Activated gamma-delta T cell treated with anti-CD3 and anti-CD28 coated beads, Interleukin-2, amount 50 U/mL, for 16 hours (primary cell): ENCODE measurements at places on chromosomes 5 and 9.

DNA sequence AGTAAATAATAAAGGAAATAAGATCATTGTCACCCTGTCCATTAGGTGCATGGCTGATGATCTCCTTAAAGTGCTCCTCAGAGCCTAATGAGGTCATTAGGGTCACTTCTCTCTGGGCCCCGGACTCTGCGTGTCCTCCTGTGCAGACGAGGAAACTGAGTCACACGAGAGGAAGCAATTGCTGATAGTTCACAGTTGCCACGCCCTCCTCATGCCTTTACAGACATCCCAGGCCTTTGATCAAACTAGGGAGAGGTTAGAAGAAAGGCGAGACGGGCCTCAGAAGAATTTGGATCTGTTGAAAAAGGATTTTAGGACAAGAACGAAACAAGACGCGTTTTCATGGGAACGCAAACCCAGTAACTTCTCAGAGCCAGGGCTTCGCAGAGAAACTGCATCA lies 32.0 kb upstream of the MSX2 start:
- DNase-seq: no peak

- no peak for DNase-seq
These were observed 38.9 kb upstream of the HMGCS1 start for GRCh38 chr5:43352131-43352530.

- no peak for DNase-seq
These were observed 117.0 kb downstream of the SSBP2 start for GRCh38 chr5:81633891-81634290.

DNA sequence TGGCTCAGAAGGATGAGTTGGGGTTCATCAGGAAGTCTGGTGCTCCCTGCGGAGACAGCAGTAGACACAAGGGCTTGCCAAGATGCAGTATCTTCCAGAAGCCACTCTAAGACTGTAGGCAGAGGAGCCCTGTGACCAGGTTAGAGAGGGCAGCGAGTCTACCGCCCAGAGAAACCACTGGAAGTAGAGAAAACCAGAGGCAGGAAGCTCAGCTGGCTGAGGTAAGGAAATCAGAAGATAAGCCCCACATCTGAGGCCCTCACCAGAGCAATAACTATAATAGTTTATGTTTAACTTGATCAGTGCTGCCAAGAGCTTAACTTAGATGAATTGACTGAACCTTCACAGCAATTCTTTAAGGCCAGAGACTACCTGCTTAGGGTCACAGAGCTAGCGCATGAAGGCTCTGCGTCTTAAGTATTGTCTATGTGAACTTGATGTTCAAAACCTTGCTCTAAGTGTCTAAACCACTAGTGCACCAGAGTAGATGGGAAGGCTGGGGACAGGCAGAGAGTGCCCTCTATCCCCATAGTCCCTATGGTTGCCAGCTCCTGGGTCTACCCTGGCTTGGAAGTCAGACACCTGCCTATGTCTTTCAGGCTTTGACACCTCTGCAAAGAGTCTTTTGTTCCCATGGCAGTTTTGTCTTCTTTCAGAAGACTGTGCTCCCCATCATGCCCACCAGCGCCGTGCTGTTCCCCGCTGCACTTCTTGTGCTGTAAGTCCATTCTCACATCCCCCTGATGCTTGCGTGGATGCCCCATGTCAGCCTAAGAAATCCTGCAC lies 228.2 kb upstream of the KLF4 start:
- no peak for DNase-seq

- no peak for DNase-seq
These were observed 587.8 kb downstream of the PSAT1 start for GRCh38 chr9:78884611-78885150.

GRCh38 chr5:106637275-106637674 lies 1033.5 kb downstream of the EFNA5 start:
- no peak for DNase-seq

DNA sequence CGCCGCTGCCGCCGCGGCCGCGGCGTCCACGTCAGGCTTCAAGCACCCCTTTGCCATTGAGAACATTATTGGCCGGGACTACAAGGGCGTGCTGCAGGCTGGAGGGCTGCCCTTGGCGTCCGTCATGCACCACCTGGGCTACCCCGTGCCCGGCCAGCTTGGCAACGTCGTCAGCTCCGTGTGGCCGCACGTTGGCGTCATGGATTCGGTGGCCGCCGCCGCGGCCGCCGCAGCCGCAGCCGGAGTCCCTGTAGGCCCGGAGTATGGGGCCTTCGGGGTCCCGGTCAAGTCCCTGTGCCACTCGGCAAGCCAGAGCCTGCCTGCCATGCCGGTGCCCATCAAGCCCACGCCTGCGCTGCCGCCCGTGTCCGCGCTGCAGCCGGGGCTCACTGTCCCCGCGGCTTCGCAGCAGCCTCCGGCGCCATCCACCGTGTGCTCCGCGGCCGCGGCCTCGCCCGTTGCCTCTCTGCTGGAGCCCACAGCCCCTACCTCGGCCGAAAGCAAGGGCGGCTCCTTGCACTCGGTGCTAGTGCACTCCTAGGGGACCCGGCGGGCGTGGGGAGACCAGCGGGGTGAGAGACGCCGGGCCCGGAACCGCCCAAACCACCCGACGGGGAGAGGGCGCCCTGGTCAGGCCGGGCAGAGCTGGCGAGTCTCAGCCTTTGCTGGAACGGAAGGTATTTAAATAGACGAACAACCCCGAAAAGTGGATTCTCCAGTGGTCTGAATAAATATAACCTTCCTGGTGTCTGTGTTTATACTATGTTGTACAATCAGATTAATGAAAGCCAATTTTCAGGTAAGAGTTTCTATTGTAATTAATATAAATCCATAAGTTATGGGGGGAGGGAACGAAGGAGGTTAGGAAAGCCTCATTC lies 1.2 kb downstream of the FOXB2 start:
- DNase-seq: no peak

- no peak for DNase-seq
These were observed 16.1 kb upstream of the FKTN start for GRCh38 chr9:105541838-105542237.

DNA sequence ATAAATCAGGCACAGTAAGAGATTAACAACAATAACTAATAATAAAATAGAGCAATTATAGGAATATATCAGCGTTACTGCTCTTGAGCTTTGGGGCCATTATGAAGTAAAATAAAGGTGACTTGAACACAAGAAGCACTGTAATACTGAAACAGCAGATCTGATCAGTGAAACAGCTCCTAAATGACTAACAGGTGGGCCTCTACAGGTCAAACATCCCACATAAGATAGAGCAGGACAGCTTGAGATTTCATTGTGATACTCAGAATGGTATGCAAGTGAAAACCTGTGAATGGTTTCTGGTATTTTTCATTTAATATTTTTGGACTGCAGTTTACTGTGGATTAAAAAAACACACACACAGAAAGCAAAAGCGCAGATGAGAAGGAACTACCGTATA lies 24.0 kb upstream of the MAP3K1 start:
- no peak for DNase-seq

- no peak for DNase-seq
These were observed 17.8 kb upstream of the B4GALT1 start for GRCh38 chr9:33184963-33185362.

DNA sequence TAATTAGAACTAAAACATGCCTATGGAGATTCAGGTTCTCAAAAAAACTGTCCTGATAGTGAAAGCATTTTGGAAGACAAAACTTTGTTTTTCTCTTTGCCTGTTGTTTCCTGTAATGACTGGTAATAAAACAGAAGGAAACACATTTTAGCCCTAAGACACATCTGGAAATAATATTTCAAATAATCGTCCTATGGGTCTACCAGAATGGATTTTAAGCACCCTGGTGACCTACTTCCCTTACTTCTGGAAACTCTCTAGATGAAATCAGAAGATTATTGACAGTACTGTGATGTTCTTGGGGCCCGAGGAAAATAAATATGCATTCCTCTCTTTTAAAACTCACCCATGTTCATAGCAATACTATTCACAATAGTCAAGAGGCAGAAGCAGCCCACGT lies 110.1 kb upstream of the TLE4 start:
- DNase-seq: no peak

GRCh38 chr5:133934822-133935666 lies 33.4 kb downstream of the C5orf15 start:
- DNase-seq: no peak

- no peak for DNase-seq
These were observed 536 bp downstream of the PCDHAC1 start for GRCh38 chr5:140926443-140927227.

DNA sequence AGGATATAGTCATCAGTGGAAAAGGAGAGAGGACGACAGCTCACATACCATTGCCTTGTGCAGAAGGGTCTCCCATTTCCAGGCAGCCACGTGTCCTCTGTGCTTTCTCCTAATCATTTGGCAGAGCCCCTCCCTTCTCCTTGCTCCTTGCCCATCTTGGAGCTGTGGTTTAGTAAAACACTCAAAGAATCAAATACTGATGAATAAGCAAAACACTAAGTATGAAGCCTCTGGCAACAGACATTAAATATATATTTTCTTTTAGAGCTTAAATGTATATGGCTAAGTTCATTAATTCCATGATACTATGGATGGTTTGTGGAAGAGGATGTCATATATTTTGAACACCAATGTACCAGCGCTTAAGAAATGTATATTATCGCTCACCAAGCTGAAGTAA lies 278.5 kb downstream of the SAXO1 start:
- DNase-seq: no peak

- no peak for DNase-seq
These were observed 408.1 kb upstream of the ZNF608 start for GRCh38 chr5:125154301-125155110.

DNA sequence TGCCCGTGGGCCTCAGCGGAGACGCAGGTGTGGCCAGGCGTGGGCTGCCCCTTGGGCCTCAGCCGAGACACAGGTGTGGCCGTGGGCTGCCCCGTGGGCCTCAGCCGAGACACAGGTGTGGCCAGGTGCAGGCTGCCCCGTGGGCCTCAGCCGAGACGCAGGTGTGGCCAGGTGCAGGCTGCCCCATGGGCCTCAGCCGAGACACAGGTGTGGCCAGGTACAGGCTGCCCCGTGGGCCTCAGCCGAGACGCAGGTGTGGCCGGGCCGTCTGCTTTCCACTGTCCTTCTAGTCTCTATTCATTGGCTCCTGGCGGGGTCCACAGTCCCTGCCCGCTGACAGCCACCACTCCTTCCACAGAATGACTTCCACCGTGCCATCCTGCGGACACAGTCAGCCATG lies 56.1 kb downstream of the KCNT1 start:
- no peak for DNase-seq

DNA sequence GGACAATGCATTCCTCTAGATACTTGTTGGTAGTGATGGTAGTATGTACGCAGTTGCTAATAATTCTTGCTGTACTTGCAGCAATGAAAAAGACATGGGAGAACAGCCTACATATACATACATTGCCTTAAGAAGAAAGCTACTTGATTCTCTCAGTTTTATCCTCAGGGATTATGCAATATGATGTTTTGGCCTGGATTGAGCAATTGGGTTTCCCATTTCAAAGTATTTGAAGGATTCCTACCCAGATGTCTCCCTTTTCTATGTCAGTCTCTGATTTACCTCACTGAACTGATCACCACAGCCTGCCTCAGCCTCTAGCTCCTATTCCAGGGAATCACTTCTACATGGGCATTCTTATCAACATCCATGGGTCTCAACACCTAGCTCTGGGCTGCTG lies 210.1 kb upstream of the CDH10 start:
- DNase-seq: no peak

DNA sequence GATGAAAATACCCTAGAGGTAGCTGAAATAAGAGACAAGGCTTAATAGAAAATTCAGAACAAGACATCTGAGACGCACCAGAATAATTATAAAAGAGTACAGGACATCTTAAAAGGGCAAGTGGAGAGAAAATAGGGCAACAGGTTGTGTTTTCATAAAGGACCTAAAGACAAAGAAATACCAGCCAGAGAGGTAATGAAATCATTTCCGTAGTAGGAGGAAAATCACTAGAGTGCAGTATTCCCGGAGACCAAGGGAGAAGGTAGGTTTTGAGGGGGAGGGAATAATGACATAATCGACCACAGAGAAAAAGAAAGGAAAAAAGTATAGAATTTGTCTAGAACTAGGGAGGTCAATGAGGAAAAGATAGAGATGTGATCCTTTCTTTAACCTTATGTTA lies 26.2 kb upstream of the CTNNAL1 start:
- no peak for DNase-seq
